ENCODE measurements at places on chromosomes 11 and 22.

- no peak for DNase-seq
Measured at GRCh38 chr22:26170112-26170492, 840 bp downstream of the SEZ6L start.

DNA sequence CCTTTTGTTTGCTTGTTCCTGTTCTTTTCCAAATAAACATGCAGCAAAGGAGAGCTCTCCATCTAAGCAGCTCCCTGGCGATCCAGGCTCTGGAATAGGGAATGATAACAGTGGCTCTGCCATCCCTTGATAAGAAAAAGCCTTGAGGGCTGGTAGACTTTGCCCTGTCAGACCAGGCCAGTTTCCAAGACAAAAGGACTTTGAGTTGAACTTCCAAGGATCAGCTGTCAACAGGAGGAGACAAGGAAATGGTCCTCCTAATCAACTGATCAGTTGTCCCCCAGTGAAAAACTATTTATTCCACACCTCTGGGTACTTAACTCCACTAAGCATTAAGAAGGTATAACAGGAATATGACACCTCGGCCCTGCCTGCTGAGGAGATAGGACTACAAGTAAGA, 127.8 kb downstream of the PARVA start:
- no peak for DNase-seq

DNA sequence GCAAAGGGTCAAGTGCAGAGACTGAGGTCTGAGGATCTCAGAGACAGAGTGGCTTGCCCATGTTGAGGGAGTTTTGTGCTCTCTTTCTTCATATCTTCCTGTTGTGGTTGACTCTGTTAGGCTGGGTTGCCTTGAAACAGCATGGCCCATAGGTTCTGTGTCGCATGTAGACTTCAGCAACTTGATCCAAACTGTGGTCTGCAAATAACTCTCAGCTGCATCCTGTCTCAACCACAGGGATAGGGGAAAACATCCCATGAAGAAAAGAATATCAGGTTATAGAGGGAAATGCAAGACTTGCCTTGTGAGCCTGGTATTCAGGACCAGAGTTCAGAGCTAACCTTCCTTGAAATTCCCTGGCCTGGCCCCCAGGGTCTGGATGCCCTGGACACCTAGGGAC, 69.4 kb downstream of the FLI1 start:
- DNase-seq: no peak

DNA sequence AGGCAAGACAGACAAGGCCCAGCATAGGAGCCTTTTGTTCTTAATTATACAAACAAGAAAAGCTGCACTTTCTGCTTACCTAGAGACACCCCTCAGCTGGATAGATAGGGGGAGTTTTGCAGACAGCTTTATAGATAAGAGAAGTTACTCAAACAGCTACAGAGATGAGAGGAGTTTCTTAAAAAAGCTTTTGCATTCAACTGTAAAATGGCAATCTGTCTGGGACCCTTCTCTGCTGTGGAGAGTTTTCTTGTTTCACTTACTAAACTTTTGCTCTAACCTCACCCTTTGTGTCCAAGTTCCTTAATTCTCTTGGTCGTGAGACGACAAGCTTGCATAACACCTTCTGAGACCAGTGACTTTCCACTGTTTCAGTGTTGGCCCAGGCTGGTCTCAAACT, 103.8 kb upstream of the CHORDC1 start:
- no peak for DNase-seq

DNA sequence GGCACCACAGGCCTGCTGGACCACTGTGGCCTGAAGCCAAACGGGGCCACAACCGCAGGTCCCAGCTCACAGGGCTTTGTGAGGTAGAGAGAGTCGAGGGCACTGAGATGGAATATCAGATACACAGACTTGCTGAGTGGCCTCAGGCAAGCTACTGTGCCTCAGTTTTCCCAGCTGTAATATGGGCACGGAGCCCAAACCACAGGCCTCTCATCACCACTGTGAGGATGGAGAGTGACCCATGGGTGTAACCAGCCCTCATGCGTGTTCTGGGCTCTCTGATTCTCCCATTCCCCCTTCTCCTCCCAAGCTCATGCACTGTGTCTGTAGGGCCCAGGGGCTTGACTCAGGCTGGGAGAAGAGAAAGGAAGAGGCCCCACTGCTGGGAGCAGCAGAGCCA, 4.2 kb downstream of the UNC93B1 start:
- DNase-seq: no peak

- no peak for DNase-seq
Measured at GRCh38 chr11:70713086-70713835, 314.9 kb downstream of the CTTN start.

GRCh38 chr11:44407211-44407996, 97.5 kb upstream of the ALX4 start:
- no peak for DNase-seq

- DNase-seq: no peak
Measured at GRCh38 chr22:43238526-43239006, 51.6 kb upstream of the TTLL12 start.

GRCh38 chr11:33262011-33262645, 4.9 kb downstream of the HIPK3 start:
- no peak for DNase-seq

DNA sequence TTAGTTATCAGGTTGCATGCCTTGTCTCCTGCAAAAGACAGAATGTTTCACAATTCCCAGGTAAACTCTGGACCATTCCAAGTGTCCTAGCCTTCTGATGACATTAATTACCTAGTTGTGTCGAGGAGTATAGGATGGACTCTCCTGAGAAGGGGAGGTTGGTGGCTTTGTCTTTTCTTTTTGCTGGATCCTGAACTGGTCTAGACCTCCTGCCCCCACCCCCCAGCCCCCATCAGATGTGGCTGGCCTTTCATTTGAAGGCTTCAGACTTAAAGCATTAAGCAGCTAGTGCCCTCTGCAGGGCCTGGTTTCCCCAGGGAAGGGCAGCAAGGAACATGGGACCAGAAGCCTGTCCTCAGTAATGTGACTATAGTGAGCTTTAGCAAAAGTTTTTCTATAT, 9.7 kb downstream of the MCAM start:
- no peak for DNase-seq

DNA sequence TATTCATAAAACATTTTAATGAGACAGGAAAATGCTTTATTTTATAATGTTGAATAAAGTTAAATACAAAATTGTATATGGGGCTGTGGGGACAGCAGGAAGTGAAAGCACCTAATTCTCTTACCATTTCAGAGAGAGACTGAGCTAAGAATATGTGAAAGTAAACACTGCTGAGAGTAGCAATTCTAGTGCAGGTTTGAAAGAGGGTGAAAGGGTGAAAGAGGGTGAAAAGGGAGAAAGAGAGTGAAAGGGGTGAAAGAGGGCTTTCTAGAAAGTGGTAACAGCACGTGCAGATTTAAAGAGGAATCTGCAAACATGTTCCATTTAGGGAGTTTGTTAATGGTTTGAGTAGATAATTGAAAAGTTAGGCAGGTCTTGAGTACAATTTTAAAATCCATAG, 652.0 kb upstream of the CCDC90B start:
- DNase-seq: no peak

DNA sequence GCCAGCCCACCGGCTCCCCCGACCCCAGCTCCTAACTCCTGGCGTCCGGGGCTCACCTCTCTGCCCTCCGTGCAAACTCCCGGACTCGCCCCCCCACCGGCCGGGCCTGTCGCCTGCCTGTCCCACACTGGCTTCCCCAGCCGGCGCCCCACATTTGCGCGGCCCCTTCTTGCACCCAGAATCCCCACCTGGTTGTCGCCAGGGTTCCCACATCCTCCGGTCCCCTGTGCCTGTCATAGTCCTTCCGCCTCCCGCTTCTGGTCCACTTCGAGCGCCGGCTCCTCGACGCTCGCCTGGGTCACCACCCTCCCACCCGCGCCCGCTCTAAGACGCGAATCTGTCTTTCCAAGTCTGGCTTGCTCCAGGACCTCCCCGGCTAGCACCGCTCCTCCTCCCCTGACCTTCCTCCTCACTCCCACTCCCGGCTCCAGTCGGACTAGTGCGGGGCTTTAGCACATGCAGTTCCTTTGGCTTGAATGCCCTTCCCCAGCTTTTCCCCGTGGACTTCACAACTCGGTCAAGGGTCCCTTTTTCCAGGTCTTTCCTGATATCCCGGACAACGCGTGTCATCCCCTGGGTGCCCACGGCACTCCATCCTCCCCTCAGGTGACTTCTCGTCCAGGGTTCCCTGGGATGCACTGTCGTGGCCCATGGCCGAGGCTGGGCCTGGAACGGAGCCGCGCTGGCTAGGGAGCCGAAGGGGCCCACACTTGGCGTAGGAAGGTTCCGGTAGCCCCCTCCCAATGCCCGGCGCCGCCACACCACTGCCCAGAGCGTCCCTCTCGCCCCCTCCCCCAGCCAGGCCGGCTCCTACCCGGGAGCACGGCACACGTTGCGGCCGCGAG, 635 bp downstream of the SCARF2 start:
- DNase-seq: no peak

DNA sequence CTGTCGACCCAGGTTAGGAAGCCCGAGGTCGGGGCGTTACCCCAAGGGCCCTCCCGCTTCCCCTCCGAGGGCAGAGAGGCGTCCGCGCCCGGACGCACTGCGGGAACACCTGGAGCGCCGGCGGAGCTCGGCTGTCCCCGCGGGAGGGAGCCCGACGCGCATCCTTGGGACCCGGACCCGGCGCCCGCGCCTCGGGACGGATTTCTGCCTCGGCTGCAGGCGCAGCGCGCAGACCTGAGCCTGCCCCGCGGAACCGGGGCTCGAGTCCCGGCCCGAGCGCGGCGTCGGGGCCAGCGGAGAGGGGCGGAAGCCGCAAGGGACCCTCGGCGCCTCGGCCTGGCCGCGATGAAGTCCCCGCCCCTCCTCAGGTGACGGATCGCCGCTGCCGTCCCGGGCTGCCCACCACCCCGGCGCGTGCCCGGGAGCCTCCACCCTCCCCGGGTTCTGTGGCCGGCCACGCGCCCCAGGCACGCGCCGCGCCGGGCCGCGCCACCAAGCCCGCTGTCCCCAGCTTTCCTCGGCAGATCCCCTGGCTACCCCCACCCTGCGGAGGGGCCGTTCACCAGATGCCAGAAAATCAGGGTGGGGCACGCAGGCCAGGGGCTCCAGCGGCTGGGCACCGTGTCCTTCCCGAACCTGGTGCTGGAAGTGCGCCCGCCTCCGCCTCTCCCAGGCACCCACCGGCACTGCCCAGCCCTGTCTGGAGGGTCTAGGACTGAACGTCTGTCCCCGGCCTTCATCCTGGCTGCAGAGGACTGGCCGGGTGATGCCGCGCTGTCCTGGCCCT, 410 bp downstream of the GLB1L3 start:
- no peak for DNase-seq

DNA sequence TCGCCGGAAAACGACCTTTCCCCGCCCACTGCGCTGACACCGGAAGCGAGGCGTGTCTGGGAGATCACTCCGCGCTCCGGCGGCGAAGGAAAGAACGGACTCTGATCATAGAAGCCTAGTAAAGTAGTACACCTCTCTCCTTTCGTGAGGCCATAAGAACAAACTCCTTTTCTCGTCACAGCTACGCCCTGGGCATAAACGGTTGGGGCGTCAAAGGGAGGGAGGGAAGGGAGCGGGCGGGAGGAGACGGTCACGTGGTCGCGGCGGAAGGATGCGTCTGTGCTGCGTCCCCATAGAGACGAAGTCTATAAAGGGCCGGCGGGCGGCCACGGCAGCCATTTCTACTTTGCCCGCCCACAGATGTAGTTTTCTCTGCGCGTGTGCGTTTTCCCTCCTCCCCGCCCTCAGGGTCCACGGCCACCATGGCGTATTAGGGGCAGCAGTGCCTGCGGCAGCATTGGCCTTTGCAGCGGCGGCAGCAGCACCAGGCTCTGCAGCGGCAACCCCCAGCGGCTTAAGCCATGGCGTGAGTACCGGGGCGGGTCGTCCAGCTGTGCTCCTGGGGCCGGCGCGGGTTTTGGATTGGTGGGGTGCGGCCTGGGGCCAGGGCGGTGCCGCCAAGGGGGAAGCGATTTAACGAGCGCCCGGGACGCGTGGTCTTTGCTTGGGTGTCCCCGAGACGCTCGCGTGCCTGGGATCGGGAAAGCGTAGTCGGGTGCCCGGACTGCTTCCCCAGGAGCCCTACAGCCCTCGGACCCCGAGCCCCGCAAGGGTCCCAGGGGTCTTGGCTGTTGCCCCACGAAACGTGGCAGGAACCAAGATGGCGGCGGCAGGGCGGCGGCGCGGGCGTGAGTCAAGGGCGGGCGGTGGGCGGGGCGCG, at the start of gene ATF4:
Gene ATF4 (plus strand): TSS at position 337 of the 880 bp plus-strand sequence. CDS start 884 bp downstream, outside the sequence.
- DNase-seq: peak; percentile 96

GRCh38 chr11:105132716-105133511, 6.7 kb downstream of the CARD18 start:
- no peak for DNase-seq

GRCh38 chr11:1149545-1149944, 8.2 kb upstream of the MUC5AC start:
- no peak for DNase-seq

- DNase-seq: no peak
Measured at GRCh38 chr11:90846628-90847027, 623.8 kb upstream of the CHORDC1 start.

DNA sequence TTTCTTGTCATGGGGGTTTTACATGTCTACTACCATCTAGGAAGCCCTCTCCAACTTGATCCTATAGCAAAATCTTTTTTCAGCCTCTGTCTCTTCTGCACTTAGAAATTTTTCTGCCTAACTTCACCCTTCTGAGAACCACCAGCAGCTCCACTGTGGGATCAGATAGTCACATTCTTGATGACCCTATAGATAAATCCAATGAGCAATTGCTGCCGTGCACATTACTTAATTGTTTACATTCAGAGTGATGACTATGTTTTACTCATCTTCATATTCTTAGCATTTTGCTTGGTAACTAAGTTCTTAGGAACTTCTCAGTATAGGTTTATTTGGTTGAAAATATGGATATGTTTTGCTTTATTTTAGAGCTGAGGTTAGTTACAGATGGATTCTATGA, 12.4 kb upstream of the ETS1 start:
- DNase-seq: no peak

GRCh38 chr11:118896472-118896913, 12.8 kb downstream of the CXCR5 start:
- DNase-seq: no peak

- DNase-seq: peak; percentile 42
Measured at GRCh38 chr11:124865902-124866851, 945 bp downstream of the ROBO3 start.

DNA sequence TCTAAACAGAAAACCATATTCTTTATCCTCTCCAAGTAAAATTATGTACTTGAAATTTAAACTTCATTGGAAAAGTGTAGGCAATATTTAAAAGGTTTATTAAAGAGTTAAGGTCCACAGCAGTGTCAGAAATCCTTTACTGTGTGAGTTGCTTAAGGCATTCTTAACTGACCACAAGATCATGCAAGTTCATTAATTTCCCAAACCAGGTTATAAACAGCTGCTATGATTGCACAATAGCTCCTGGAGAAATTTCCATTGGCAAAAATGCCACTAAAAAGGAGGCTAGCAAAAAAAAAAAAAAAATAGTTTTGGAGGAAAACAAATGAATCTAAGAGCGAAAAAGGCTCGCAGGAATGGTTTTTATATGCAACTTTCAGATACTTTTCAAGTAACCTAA, 106.2 kb downstream of the ETS1 start:
- DNase-seq: no peak

GRCh38 chr11:86548271-86548917, 124.0 kb downstream of the ME3 start:
- no peak for DNase-seq

- peak; percentile 12 for DNase-seq
Measured at GRCh38 chr11:126989942-126990715, 10.4 kb downstream of the KIRREL3 start.

Measured in activated gamma-delta T cell treated with Interleukin-2 at 50 U/mL for 16 hours (primary cell).